ENCODE measurements at places on chromosomes 7 and 10.

DNA sequence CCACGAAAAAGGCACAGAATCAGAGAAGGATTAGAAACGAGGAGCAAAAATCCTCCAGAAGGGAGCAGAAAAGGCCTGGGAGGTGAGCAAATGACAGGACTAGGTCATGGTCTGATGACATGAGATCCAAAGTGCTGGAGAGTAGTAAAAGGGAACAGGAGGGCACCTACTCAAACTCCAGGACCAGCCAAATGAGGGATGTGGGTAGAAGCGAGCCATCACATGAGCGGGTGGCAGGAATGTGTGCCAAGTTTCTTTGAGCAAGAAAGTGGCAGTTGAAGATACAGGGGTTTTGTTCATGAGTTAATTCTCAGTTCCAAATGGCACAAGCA is 112.6 kb downstream of the RNF32 start:
- DNase-seq, result no peak

DNA sequence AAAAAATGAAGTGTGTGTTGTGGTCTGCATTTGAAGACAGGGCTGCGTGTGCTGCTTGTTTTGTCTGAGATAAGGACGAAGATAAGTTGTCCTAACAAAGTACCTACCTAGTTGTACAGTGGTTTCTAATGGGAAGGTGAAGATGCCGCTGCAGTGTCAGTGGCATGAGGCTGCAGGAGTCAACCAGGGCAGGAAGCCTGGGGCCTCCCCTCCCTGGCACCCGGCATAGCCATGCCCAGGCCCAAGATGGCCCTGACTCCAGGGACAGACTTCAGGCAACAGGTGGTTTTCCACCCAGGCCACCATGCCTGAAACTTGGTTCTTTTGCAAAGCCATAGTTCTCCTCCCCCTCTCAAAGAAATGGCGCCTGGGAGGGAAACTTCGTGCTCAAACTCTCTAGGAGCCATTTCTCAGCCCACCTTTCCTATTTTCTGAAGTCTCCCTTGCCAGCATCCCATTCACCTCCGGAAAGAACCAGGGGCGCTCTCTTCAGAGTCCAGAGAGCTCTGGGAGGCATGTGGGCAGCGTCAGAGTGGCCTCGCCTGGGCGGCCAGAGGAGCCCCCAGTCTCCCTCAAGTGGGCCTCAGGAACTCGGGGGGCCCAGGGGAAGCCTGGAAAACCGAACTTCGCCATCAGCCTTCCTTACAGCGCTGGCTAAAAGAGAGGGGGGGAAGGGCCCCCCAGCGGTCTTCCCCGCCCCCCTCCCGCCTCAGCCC is 2.1 kb upstream of the KAT6B start:
- DNase-seq, result peak; percentile 37

- no peak for DNase-seq
Observed at GRCh38 chr10:93859049-93859655, 34.6 kb upstream of the SLC35G1 start.

DNA sequence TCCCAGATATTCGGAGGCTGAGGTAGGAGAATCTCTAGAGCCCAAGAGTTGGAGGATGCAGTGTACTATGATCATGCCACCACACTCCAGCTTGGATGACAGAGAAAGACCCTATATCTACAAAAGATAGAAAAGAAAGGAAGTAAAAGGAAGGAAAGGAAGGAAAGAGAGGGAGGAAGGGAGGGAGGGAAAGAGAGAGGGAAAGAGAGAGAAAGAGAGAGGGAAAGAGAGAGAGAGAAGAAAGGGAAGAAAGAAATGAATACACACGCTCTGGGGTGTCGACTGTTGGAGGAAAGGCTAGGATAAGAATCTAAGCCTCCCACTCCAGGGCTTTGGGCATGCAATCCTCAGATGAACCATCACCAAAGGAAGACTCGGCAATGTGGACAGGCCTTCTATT is 69.9 kb downstream of the PARD3 start:
- DNase-seq, result no peak

DNA sequence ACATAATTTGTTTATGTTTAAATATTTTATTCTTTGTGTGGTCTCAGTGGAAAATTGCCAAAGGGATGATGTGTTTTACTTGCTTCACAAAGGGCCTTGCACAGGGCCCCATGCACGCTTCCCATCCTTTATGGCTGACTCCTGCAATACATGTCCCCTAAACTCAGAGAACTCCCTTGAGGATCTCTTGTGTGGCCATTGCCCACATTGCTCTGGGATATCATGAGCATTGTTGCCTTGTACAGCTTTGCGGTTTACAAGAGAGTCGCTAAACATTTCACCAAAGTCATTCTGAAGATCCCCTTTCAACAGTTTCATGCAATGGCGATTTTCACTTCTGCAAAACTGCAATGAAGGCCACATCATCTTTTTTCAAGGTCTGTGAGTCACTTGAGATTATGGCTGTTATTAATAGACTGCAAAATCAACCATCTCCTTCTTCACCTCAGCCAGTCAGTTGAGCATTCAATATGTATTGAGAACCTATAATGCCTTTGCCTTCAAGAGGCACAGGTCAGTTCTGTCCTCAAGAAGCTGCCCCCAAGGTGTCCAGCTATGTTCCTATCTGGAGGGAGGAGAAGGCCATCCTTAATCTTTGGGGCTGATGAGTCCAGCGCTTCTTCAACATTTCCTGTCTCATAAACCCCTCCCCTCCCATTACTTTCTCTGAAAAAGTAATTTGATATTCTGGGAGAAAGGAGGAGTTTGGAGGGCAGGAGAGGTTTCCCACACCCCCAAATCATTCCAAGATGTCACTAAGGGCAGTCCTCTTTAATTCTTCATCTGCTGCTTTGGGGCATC is 108.1 kb downstream of the CCDC71L start:
- no peak for DNase-seq

- DNase-seq, result no peak
Observed at GRCh38 chr7:45998506-45998905, 77.4 kb upstream of the IGFBP3 start.

- DNase-seq, result no peak
Observed at GRCh38 chr10:89438525-89438924, 24.2 kb downstream of the IFIT5 start.

DNA sequence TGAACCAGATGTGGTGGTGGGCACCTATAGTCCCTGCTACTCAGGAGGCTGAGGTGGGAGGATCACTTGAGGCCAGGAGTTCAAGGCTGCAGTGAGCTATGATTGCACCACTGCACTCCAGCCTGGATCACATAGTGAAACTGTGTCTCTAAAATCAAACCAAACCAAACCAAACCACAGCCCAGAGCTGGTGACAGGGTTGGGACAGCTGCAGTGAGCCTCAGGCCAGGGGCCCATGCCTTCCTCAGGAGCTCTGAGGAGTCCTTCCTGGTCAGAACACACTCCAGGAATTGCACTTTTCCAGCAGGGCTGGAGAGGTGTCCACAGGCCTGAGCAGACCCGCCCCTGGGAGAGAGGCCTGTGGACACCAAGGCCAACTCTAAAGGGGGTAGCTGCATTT is 32.5 kb upstream of the OCM2 start:
- no peak for DNase-seq

GRCh38 chr10:130043491-130043890 is 67.1 kb downstream of the C10orf143 start:
- no peak for DNase-seq

GRCh38 chr10:9228771-9229170 is 1174.3 kb downstream of the GATA3 start:
- DNase-seq, result no peak

DNA sequence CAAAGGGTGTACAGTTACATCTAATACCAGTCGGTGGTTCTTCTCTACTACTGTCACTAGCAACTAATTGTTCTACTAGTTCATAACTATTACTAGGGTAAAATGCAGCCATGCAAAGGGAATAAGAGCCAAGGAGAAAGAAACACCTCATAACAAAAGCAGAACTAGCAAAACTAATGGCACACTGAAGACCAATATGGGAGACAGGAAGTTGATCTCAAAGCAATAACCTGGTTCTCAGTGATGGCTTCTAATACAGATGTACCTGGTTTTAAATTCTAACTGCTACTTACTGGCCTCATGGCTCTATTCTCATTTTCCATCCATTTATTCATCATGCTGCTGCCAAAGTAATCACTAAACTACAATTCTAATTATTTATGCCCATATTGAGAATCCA is 170.3 kb downstream of the SEMA3E start:
- no peak for DNase-seq

- DNase-seq, result peak; percentile 42
Observed at GRCh38 chr7:26156451-26157420, 4.7 kb downstream of the NFE2L3 start.

DNA sequence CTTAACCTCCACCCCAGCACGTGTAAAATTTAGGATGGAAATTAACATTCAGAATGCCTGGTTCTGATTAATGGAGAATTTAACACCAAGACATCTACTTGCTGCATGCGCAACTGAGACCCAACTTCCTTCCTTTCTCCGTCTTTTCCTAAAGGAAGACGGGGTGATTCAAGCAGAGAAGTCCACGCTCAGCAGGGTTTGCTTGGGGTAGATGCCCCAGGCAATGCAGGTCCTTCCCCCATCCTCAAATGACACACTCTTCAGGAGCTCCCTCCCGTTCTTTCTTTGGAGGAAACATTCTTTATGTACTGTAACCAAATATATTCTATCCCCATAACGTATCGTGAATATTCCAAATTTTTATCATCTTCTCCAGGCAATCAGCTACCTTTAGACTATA is 47.0 kb downstream of the FAM171A1 start:
- no peak for DNase-seq

- DNase-seq, result no peak
Observed at GRCh38 chr7:142301299-142301698, 43.4 kb upstream of the PRSS58 start.

- no peak for DNase-seq
Observed at GRCh38 chr7:151895008-151895630, 18.2 kb upstream of the PRKAG2 start.

- DNase-seq, result peak; percentile 71
Observed at GRCh38 chr10:101829561-101830315, 11.5 kb upstream of the OGA start.

GRCh38 chr7:155885167-155886155 is 73.2 kb upstream of the SHH start:
- DNase-seq, result no peak

- DNase-seq, result no peak
Observed at GRCh38 chr7:69845721-69846495, 247.6 kb downstream of the AUTS2 start.

GRCh38 chr7:28922624-28923331 is 35.4 kb downstream of the TRIL start:
- DNase-seq, result peak; percentile 70

DNA sequence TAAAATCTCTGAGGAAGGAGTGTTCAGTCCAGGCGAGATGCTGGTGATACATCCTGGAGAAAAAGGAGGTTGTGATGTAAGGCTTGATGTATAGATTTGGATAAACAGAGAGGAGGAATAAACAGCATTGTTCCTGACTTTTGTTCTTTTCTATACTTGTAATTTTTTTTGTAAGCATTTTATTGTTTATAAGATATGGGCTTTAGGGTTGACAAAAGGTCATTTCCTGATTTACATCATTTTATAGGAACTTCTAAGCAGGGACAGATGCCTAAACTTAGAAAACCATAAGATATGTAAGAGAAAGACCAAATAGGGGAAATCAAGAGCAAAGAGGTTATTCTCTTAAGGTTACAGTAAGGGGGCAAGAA is 16.7 kb upstream of the SLC26A4 start:
- DNase-seq, result no peak

GRCh38 chr10:114206902-114207301 is 27.7 kb downstream of the TDRD1 start:
- no peak for DNase-seq

GRCh38 chr7:84452618-84453017 is 258.0 kb upstream of the SEMA3A start:
- DNase-seq, result no peak

DNA sequence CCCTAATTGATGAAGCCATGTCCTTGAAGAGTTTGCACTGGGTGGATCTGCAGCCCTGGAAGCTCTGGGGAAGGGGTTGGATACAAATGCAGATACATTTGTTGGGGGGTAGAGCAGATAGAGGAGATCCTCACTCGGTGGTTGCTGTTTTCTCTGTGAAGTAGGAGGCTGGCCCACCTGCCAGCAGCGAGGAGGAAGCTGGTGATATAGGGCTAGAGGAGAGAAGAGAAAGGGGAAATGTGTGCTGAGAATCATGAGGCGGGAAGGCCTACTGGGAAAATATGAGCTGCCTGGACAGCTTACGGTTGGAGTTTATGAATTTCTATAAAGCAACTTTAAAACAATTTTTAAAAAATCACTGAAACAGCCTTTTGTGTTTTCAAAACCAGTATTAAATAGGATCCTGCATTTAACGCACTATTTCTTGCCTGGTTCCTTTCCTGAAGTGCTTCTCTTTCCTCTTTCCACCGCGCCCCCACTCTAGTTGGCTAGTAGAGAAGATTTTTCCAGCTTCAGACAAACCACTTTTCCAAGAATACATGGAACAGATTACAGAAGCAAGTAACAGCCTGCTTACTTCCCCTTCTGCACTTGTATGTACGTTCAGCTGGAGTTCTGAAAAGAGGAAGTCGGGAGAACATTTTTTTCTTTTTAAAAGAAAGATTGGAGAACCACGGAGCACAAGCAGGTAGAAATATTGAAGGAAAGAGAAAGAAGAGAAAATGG is 100.6 kb upstream of the GLCCI1 start:
- no peak for DNase-seq

GRCh38 chr10:110368002-110368401 is 63.3 kb upstream of the SMNDC1 start:
- peak; percentile 57 for DNase-seq

DNA sequence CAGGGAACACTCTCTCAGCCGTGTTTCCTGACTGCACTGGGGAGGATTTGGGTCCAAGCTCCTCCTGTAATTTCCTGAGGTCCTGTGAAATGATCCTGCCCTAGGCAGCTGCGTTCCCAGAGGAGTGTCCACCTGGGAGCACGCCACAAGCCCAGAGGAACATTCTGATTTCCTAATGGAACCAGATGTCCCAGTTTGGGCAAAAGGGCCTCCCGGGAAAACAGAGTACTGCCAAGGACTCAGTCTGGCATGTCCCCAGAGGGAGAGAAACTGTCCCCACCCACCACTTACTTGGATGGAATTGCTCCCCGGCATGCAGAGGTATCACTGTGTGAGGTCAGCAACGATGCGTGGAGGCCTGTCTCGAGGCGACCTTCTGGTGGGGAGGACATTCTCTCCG is 34.5 kb downstream of the ASB13 start:
- DNase-seq, result no peak

DNA sequence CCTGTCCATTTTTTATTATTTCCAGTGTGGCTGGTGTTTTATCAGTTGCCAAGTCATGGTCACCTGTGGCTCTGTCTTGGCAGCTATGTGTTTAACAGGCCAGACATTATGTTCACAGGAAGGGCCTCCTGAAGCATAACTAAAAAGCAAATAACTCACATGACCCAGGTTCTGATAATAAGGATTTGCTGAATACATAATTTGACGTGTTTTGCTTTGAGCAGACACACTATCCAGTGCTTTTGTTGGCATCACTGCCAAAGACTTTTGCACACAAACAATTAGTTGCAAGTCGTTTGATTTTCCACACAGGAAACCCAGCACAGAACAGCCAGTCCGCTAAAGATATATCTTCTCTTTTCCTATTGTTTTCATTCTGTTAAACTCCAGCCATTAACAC is 173.6 kb downstream of the ARL4A start:
- DNase-seq, result no peak

- DNase-seq, result no peak
Observed at GRCh38 chr10:125156739-125157480, 3.5 kb downstream of the CTBP2 start.

Data from stimulated activated naive CD8-positive, alpha-beta T cell treated with anti-CD3 and anti-CD28 coated beads, Interleukin-15, Interleukin-2, amounts not matched to agents 100 U/mL and 50 U/mL, for 24 hours (primary cell).